Iris pigment epithelial cell (primary cell): ENCODE measurements at places on chromosomes 1 and 21.

- no peak for DNase-seq
Observed at GRCh38 chr1:109716570-109717090, 4.6 kb downstream of the GSTM5 start.

- DNase-seq, result no peak
Observed at GRCh38 chr1:160924791-160925651, 29.6 kb downstream of the ITLN2 start.

DNA sequence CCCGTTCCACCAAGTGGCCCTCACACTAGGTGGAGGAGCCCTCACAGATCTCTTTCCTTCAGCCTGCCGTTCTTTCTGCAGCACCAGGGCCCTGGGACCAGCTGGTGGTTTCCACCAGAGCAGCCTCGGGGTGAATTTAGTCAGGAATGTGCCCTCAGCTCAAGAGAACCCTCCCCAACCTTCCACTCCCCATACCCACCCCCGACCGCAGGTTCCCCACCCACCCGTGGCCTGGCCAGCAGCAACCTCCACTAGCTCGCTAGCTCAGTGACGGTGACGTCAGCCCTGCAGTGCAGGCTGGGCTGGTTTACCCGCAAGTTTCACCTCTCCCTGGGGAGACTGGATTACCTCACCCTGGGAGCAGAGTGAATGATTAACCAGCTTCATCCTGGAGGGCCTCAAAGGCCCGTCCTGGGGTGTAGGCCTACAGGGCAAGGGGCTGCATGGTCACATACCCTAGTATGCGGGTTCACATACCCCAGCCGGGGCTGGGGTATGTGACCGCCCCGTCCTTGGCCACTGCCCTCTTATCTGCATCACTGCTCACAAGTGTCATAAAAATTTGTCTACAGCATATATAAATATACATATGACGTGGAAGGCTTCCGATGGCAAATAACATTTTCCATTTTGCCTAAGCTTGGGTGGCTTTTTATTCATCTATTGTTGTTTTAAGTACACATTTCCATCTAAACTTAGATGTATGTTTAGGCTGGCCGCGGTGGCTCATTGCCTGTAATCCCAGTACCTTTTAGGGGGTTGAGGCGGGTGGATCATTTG is 24.5 kb downstream of the ELF3 start:
- DNase-seq, result peak; percentile 97

DNA sequence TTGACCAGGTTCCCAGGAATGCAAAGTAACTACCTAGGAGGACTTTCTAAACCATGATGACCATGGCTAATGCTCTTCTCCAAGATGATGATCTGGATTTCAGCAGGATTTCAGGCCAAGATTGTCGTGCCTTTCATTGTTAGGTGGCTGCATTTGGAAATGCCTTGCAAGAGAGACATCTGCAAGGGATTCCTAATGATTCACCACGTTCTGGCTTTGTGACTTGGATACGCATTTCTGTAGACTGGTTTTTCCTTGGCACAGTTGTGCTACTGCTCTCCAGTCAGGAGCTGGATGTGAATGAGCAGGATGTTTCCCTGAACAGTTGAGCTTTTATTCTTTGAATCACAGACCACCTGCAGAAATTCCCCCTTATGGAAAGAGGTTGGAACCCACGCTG is 212.4 kb downstream of the BACH1 start:
- DNase-seq, result no peak

GRCh38 chr21:46124926-46125845 is 27.3 kb downstream of the COL6A2 start:
- no peak for DNase-seq

- DNase-seq, result no peak
Observed at GRCh38 chr1:30908316-30908695, 252 bp downstream of the SDC3 start.

DNA sequence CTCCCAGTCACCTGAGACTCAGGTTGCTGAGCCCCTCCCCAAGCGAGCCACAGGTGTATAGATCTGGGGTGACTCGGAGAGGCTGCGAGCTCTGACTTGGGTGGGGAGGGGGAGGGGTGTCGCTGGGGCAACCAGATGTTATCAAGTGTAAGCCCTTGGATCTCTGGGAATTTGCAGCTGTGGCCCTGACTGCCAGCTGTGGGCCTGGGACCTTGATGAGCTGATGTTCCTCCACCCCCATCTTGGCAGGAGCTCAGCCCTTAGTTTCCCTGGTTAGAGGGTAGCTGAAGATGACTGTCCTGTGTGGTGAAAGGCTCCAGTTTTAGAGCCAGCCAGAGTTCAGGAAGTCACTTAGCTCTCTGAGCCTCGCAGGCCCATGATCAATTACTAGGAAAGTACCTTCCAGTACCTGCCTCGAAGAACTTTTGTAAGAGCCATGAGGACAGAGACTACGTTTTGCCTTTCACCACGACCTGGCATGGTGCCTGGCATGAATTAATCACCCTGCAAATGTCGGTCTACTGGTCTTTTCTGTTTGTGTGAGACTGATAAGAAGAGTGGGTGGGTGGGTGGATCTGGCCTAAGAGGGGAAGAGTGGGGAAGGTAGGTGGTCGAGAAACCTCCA is 55.8 kb downstream of the YARS1 start:
- DNase-seq, result peak; percentile 93

GRCh38 chr21:45439161-45439872 is 34.4 kb downstream of the COL18A1 start:
- DNase-seq, result peak; percentile 91

- peak; percentile 85 for DNase-seq
Observed at GRCh38 chr1:186155594-186155993, 219.5 kb downstream of the TPR start.

- no peak for DNase-seq
Observed at GRCh38 chr1:844472-845026, 79.2 kb upstream of the SAMD11 start.

DNA sequence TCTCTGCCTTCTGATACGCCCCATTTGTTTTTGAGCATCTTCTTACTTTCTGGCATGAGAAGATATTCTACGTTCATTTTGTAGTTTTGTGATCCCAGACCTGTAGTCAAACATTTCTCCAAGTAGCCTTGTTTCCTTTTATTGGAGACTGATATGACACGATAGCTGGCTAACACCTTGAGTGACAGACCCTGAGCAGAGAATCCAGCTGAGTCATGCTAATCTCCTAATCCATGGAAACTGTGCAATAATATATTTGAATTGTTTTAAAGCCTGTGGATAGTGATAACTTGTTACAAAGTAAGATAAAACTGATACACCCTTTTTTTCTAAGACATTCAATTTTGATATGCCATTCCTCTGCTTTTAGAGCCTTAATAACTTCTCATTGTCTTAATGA is 1.2 kb upstream of the IFI44L start:
- DNase-seq, result peak; percentile 25

DNA sequence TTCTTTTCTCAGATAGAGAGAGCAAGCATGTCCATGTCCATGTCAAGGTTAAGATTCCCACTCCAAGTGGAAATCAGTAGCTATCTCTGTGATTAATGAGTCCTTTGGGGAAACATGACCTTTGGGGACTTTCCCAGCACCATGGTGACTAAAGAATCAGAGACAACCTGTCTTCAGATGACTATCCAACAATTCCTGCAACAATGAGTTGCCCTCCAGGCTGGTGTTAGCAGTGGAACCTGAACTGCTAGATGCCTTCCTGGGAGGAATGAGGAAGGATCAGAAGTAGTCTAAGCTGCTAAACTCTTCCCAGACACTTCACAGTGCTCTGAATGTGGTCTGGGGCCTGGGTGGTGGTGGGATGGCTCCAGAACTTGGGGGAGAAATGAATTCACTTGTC is 6.5 kb downstream of the S100A9 start:
- no peak for DNase-seq

DNA sequence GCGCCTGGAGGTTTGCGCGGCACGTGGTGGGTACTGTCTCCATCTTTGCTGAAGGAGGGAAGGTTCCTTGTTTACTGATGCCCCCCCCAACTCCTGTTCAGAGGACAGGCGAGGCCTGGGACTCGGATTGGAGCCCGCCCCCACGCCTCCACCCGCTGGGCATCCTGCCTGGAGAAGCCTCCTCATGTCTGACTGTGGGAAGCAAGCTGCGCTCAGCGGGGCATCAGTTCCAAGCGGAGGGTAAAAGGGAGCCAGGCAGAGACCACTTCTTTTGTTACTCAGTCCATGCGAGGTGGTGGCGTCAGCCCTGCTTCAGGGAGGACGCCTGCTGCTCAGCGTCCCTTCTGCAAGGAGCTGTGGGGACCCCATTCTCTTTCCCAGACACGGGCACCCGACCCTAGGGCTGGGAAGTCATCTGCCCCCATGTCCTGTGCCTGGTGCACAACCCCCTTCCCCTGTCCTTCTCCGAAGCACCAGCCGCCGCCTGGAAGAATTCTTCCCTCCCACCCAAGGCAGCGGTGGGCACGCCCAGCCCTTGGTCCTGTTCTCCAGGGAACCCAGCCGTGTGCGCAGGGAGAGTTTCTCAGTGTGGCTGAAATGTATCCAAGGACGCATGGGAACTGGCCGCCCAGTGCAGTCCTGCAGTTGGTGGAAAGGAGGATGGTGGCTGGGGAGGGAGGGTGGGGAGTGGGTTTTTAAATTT is 414.0 kb downstream of the CAMTA1 start:
- DNase-seq, result no peak

DNA sequence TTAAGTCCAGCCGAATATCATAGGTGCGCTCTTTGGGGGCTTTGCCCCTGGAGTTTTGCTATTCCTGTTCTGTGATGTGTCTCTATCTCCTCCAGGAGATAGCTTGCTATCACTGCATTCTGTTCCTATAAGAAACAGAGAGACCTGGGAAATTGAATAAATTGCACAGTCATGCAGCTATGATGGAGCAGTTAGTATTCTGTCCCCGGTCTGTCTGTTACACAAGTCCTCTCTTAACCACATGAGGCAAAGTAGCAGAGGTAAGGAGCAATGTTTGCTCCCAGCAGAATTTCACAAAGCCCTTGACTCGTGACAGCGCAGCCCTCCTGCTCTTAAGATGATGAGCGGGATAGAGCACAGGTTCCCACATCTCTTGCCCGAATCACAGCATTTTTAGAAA is 63.9 kb upstream of the GRHL3 start:
- no peak for DNase-seq

DNA sequence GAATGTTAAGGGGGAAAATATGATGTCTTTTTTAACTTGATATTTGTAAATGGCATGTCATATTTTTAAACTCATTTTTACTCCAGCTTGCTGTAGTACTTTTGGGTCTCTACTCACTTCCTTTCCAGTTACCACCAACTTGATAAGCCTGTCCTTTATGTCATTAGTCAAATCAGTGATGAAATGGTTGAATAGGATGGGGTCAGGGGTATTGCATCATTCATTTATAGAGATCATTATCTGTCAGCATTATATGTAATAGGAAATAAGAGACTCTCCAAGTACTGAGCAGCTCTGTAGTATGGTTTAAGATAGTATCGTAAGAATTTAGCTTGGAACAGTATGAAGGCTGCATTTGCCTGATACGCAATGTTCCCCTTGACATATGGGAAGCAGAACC is 227.3 kb downstream of the BRINP3 start:
- DNase-seq, result no peak

DNA sequence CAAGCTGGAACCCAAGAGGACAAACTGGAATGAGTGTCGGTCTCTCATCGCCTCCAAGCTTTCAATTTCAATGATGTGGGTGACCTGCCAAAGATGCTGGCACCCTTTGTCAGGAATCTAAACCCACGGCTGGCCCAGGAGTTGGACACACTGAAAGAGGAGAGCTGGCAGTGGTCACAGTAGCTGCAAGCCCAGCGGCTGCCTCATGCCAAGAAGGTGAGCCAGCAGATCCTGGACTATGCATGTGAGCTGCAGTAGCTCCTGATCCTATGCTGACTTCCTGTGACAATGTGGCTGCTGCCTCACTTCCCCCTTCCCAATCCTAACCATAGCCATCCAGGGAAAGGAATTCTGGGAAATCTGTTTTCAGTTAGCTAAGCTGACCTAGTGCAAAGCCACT is 117.0 kb upstream of the VAV3 start:
- DNase-seq, result no peak

GRCh38 chr1:89643577-89643976 is 10.7 kb downstream of the LRRC8C start:
- DNase-seq, result no peak

DNA sequence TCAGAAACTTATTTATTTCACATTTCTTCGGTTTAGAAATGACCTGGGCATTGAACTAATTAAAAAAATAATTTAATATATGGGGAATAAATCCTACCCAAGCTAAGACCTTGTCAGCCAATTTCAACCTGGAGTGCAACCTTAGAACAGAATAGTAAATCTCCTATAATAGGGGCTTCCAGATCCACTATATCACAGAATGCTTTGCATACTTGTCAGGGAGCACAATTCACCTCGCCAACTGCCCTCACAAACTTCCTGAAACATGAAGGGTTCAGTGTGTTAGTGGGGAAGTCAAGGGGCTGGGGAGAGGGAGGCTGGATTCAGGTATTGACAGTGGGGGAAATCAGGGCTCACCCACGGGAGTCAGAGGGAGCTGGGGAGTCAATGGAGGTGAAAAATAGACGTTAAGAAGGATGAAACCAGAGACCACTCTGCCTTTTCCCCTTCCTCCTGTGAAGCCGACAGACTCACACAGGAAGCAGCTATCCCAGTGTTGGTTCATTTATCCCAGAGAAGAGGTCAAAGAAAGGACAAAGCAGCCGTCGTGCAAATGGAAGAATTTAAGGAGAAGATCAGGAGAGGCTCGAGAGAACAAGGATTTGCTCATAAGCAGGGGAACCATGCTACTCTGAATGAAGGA is 453.3 kb downstream of the NUF2 start:
- peak; percentile 4 for DNase-seq

- no peak for DNase-seq
Observed at GRCh38 chr21:25381936-25382452, 225.3 kb downstream of the MRPL39 start.

GRCh38 chr1:79204779-79205479 is 198.4 kb upstream of the ADGRL4 start:
- DNase-seq, result no peak

DNA sequence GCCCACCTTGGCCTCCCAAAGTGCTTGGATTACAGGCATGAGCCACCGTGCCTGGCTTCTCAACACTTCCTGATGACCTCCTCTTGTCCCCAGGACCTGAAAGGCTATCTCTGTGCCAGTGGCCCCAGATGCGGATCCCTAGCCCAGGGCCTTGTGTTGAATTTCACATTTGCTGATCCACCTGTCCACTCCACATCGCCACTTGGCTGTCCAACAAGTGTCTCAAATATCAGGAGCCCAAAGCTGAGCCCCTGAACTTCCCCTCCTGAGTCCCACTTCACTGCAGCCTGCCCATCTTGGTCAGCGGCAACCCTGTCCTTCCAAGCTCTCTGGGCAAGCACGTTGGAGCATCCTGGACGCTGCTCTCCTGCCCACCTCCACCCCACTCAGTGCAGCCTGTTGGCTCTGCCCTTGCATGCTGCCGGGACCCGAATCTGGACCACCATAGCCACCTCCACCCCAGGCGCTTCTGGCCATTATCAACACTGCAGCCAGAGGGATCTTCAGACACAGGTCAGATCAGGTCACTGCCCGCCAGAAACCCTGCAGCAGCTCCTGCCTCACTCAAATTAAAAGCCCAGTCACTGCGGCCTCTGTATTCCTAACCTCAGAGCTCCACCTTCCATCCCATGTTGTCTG is 352.5 kb upstream of the VAMP3 start:
- no peak for DNase-seq
